T-helper 2 cell (primary cell): ENCODE measurements at places on chromosomes 12 and 14.

- peak; percentile 30 for DNase-seq
These were observed 30.1 kb upstream of the PPP2R5C start for GRCh38 chr14:101731187-101732080.

DNA sequence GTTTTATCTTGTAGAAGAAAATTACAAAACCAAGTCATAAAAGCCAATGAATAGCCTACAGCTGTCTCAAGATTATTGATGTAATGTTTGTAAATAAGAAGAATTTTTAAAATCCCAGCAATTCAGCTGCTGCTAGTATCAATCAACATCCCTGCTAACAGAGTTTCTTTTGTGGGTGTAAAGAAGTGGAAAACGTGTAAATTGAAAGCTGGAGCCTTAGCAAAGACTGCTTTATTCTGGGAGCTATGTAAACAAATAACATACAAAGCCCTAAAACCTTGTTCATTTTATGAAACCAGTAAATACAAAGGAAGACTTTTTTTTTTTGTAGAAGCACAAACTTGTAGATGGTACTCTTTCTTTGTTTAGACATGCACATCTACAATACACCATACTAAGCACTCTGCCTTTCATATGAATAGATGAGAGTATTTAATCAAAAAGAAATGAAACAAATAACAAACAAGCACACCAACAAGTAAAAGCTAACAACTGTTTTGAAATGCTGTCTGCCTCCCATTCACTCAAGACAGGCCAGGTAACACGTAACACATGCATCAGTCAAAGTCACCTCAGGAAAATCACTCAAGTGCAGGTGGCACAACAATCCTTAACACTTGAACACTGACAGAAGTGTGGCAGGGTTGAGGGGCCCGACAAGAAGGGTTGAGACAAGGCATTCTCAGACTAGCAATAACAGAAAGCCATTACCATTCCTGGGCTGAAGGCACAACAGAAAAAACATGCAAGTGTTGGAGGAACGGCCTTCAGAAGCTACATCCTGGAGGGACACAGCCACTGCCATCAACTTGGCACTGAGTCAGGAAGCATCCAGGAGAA lies 1364.0 kb upstream of the SEL1L start:
- no peak for DNase-seq

- no peak for DNase-seq
These were observed 114.5 kb downstream of the TRAFD1 start for GRCh38 chr12:112239881-112240280.

DNA sequence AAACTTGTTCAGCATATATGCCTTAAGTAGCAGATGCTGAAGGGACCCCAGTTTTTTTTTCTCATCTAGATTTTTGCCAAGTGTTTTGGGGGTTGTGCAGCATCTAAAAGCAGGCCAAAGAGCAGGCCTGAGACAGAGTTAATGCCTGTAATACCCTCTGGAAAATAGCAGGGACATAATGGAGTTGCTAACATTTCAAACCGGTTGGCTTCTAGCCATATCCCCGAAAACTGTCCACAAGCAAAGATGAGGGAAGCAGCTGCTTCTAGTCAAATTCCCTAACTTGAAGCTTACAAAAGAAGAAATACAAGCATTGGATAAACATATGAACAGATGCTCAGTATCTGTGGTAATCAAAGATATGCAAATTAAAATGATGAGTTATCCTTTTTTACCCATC lies 52.1 kb upstream of the AEBP2 start:
- no peak for DNase-seq

DNA sequence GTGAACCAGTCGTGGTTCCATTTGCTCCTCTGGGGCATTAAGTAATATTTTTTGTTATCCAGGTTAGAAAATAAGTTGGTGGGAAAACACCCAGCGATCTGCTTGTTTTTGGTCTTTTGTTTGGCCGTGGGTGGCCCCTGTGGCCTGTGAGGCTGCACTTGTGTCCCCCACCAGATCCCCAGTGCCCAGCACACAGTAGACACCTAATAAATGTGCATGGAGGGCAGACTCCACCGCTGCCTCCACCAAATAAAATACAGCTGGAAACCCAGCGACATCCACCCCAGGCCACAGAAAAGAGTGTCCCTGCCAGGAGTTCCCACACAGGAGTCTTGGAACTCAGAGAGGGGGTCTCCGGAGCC lies 8.3 kb upstream of the PPP1R13B start:
- DNase-seq = no peak

DNA sequence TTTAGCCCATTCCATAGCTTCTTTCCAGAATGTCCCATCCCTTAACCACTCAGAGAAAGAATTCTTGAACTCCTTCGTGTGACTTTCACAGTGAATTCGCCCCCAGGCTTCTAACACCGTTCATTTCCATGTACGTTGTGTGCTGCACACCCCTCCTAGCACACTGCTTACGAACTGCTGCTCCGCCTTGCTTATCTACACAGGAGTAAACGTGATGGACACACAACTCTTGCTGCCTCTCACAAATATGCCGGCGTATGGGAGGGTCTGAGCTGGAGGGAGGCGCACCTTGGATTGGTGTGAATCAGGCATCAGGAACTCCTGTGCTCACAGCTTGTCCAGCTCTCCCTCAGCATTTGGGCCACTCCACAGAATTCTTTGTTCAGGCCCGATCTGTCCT lies 3.9 kb upstream of the ADGRD1 start:
- DNase-seq = no peak

GRCh38 chr14:57928732-57929131 lies 62.8 kb upstream of the SLC35F4 start:
- DNase-seq = no peak

- DNase-seq = no peak
These were observed 152.3 kb downstream of the MSRB3 start for GRCh38 chr12:65430571-65431306.

DNA sequence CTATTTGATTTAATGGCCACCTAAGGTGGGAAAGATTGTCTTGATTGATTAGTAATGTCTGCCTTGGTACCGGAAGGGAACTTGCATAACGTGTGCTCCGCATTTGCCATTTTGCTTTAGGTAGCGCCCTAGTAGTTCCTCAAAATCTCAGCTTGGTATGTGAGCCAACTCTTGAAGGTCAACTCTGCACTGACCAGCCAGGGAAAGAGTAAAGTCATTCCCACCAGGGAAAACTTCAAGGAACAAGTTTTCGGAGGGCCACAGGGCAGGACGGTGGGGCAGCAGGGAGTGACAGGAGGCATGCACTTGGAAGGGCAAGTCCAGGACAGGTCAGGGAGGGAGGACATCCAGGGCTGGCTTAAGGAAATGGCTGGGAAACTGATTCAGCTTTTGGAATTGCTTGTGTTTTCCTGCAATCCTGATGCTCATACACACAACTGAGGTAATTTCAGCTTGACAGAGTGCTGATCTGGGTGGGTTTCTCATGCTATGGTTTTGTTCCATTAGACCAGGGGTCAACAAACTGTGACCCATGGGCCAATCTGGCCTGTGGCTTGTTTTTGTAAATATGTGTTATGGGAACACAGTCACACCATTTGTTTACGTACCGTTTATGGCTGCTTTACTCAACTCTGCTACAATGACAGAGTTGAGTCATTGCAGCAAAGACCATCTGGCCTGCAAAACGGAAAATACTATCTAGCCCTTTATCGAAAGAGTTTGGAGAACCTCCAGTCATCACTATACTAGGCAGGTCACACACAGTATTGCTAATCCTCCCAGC lies 184.5 kb downstream of the RBM19 start:
- DNase-seq = no peak

- DNase-seq = no peak
These were observed 623.3 kb downstream of the LRFN5 start for GRCh38 chr14:42229976-42230375.

- DNase-seq = no peak
These were observed 40.0 kb upstream of the PCNX4 start for GRCh38 chr14:60051721-60052221.

DNA sequence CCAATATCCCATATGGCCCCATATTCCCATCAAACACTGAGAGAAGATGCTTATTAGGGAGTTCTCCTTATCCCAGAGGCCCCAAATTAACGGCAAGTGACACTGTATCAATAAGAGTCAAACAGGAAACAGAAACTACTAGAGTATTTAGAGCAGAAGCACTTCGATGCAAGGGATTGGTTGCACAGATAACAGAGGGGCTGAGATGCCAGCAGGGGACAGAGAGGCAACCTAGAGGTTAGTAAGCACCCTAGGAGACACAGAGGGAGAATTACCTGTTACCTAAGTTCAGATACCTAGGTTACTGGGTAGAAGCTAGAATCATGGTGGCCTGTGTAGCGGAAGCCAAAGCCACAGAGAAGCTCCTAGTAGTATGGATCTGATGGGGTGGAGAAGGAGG lies 2.9 kb downstream of the HEBP1 start:
- DNase-seq = no peak

- no peak for DNase-seq
These were observed 4.7 kb downstream of the GLTP start for GRCh38 chr12:109875572-109876131.

- DNase-seq = no peak
These were observed 24.5 kb downstream of the GNPTAB start for GRCh38 chr12:101806265-101806664.

DNA sequence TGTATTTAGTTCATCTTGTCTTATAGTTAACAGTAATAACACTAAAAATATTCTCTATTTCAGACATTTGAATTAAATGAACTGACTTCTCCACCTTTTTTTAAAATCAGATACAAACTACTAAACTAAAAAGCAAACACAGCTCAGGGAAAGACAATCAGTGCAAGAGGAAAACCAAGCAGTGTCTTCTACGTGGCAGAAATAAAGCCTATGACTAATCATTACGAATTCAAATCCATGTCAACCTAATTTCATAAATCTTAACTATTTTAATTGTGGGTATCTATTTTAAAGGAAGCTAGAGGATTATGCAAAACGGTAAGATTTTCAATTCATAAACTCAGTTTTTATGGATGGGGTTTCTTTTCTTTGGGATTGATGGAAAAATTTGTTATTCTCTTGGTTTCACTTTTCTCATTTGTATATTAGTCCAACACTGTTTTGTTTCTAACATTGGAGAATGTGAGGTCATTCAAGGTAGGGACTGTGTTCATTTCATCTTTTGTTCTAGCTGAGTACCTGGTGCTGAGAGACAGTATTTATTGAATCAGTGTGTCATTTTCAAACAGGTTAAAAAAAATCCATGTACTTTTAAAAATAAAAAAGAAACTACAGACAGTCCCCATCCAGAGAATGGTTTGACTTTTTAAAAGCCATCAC lies 12.8 kb upstream of the PALS1 start:
- no peak for DNase-seq

GRCh38 chr12:32893043-32893442 lies 3.5 kb downstream of the PKP2 start:
- peak; percentile 37 for DNase-seq

DNA sequence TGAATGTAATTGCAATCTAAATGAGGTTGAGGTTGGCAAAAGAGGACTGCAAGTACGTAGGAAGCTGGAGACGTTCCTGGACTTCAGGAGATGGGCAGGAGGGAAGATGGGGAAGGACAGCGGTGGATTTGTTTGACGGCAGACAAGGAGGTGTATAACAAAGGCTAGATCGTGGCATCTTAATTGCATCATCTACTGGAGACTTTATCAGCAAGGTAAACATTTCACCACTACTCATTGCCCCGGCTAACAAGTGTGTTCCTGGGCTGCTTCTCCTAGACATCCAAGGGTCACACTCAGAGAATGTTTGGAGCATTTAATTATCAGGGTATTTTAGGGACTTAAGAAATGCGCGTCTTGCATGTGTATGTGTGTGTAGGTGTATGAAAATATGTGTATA lies 128.5 kb downstream of the KCNK10 start:
- DNase-seq = no peak

GRCh38 chr14:104782808-104783139 lies 12.8 kb downstream of the AKT1 start:
- DNase-seq = no peak

DNA sequence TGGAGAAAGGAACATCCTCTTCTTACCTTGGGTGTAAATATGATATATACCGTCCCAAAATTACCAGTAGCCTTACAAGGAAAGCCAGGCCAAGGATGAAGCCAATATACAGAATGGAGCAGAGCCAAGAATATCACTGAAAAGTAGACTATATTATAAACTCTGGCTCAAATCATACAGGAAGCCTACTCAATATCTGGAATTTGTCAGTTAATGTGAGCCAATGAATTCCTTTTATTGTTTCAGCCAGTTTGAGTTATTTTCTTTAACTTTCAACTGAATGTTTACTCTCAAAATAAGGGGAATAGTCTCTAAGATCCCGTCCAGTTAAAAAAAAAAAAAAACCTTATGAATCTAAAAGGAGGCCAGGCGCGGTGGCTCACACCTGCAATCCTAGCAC lies 9.8 kb upstream of the DENND5B start:
- DNase-seq = no peak

GRCh38 chr12:70692681-70693288 lies 55.6 kb upstream of the PTPRB start:
- no peak for DNase-seq
